ENCODE measurements at places on chromosomes 7 and 10.

DNA sequence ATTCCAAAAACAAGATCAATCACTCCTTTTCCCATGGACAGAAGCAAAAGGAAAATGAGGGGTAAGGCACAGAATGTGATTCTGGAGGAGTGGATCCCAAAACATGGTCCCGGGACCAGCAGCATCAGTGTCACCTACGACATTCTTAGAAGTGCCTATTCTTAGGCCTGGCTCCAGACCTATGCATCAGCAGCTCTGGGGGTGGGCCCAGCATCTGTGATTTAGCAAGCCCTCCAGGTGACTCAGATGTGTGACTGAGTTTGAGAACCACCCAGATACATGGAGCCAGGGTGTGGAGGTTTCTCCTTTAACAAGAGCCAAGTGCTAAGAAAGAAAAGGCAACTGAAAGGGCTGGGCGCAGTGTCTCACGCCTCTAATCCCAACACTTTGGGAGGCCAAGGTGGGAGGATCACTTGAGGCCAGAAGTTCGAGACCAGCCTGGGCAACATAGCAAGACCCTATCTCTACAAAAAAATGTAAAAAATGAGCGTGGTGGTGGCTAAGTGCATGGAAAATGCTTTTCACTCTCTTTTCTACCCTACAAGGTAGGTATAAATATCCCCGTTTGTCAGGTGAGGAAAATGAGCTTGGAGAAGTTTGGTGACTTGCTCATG, 17.1 kb upstream of the ARPC1A start:
- H3K27ac ChIP-seq, result no peak overlapping the region
- no peaks in the 10 kb centered on the region for H3K4me1 ChIP-seq
- H3K27me3 ChIP-seq, result no peaks in the 10 kb centered on the region
- H3K36me3 ChIP-seq, result no peaks in the 10 kb centered on the region
- no peak overlapping the region for H3K4me3 ChIP-seq

DNA sequence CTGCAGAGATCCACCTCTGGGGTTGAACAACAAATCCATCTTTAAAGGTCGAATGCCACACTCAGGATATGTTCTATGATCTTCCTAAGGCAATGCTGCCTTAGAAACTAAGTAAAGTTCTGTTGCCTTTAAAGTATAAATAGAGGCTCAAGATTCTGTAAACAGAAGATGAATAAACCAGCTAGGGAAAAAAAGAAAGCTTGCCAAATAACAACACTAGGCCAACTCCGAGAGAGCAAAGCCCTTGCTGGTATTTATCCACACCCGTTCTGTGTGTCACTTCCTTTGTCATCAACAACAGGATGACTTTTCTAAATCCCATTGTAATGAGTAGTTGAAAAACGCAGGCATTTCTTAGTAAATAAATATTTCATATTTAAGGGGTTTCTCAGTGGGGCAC, 330.0 kb upstream of the GLI3 start:
- no peaks in the 10 kb centered on the region for H3K27me3 ChIP-seq
- DNase-seq, result no peak
- no peak overlapping the region for H3K27ac ChIP-seq
- H3K36me3 ChIP-seq, result no peaks in the 10 kb centered on the region

DNA sequence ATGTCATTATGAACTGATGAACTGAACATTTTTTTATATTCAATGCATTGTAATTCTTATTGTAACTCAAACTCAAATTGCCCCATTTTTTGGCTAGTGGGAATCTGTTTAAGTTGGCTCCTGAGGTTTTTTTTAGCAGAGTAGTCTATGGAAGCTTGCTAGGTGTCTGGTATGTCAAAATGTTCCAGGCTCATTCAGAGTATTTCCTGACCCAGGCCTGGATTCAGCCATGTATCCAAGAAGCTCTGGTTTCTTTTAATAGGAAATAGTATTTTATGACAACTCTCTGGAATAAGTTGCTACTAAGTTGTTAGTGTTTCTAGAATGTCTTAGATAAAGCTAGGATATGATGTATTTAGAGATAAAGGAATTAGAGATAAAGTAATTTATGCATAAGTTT, 288.0 kb downstream of the ARL4A start:
- H3K27ac ChIP-seq, result no peak overlapping the region
- H3K4me3 ChIP-seq, result no peak overlapping the region
- H3K36me3 ChIP-seq, result no peaks in the 10 kb centered on the region
- no peaks in the 10 kb centered on the region for H3K4me1 ChIP-seq

GRCh38 chr7:37109016-37109683, 339.5 kb downstream of the ELMO1 start:
- DNase-seq, result no peak
- no peaks in the 10 kb centered on the region for H3K4me1 ChIP-seq
- H3K27me3 ChIP-seq, result no peaks in the 10 kb centered on the region
- no peaks in the 10 kb centered on the region for H3K36me3 ChIP-seq

- H3K27ac ChIP-seq, result peak overlapping the region; percentile 71
- no peaks in the 10 kb centered on the region for H3K36me3 ChIP-seq
- peaks cover 10% of the 10 kb centered on the region for H3K4me1 ChIP-seq
- H3K4me3 ChIP-seq, result no peak overlapping the region
- DNase-seq, result peak; percentile 75
Measured at GRCh38 chr7:95608359-95609173, 12.2 kb upstream of the PDK4 start.

DNA sequence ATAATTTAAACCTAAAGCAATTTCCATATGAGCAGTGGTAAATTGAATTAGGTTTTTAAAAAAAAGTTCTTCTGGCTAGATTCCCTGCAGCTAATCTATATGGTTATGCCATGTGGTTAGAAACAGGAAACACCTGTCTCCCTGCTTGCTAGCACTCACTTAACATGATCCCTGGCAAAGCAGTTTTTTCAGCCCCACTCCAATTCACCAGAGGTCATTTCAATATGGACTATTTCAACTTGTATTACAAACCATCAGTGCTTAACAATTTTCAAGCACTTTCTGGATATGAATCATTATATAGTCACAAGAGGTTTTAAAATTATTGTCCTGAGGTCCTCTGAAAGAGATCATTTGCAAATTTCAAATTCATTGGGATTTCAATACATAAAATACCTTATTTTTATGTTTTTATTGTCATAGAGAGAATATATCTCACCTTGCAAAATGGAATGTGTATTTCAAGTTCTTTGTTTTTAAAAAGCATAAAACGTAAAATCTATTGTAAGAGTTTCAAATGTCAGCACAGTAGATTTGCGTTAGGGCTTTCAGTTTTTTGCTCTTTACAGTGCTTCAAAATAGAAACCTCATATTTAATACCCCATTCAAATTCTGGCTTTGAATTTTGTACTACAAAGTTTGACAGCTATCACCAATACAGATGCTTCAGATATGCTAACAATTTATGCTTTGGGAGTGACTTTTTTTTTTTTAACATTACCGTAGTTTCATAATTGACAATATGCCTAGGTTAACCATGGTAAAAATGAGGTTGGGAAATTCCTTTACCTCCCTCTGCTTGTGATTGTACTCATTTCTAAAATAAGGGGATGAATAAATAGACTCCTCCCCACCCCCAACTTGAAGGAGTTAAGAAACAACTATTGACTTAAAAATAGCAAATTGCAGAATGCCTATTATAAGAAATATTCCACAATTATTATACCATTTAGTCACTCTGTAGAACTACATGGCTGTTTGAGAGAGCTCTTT, 117.5 kb upstream of the HGF start:
- no peak for DNase-seq
- no peaks in the 10 kb centered on the region for H3K36me3 ChIP-seq
- no peaks in the 10 kb centered on the region for H3K27me3 ChIP-seq
- no peak overlapping the region for H3K4me3 ChIP-seq
- no peaks in the 10 kb centered on the region for H3K4me1 ChIP-seq

- no peak overlapping the region for H3K27ac ChIP-seq
- no peak overlapping the region for H3K4me3 ChIP-seq
- H3K36me3 ChIP-seq, result no peaks in the 10 kb centered on the region
Measured at GRCh38 chr10:130171196-130171595, 35.0 kb downstream of the GLRX3 start.

GRCh38 chr7:73717025-73717807, 2.3 kb downstream of the STX1A start:
- no peak overlapping the region for H3K27ac ChIP-seq
- no peaks in the 10 kb centered on the region for H3K36me3 ChIP-seq
- H3K4me1 ChIP-seq, result peaks cover 3% of the 10 kb centered on the region
- no peaks in the 10 kb centered on the region for H3K27me3 ChIP-seq
- H3K4me3 ChIP-seq, result no peak overlapping the region

GRCh38 chr10:62866451-62866850, 50.3 kb upstream of the EGR2 start:
- H3K27ac ChIP-seq, result no peak overlapping the region
- no peak for DNase-seq
- no peaks in the 10 kb centered on the region for H3K4me1 ChIP-seq
- H3K4me3 ChIP-seq, result no peak overlapping the region

DNA sequence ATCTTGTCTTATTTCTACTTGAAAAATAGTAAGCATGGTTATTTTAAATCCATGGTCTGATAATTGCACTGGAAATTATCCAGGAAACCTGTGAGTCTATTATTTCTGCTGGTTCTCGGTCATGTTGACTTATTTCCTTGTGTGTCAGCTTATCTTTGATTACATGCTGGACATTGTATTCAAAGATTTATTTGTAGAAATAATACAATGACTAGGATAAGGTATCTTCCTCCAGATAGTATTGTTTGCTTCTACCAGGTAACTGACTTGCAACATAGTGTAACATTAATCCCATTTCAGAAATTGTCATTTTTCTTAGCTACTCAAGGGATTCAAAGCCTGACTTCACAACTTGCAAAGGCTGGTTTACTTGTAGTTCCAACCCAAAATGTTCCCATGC, 33.4 kb downstream of the PLXNA4 start:
- H3K4me1 ChIP-seq, result no peaks in the 10 kb centered on the region
- H3K27ac ChIP-seq, result no peak overlapping the region
- no peaks in the 10 kb centered on the region for H3K36me3 ChIP-seq

DNA sequence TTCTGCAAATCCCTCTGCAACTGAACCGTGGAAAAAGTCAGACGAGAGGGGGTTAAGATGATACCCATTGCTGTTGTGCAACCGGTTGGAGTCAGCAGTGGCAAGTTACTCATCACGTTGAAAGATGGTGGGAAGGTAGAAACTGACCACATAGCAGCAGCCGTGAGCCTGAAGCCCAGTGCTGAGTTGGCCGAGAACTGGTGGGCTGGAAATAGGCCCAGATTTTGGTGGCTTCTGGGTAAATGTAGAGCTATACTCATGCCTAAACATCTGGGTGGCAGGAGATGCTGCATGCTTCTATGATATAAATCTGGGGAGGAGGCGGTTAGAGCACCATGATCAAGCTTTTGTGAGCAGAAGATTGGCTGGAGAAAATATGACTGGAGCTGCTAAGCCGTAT, 78.6 kb downstream of the ARL5B start:
- H3K4me1 ChIP-seq, result no peaks in the 10 kb centered on the region
- no peaks in the 10 kb centered on the region for H3K36me3 ChIP-seq
- no peak for DNase-seq
- no peak overlapping the region for H3K27ac ChIP-seq

DNA sequence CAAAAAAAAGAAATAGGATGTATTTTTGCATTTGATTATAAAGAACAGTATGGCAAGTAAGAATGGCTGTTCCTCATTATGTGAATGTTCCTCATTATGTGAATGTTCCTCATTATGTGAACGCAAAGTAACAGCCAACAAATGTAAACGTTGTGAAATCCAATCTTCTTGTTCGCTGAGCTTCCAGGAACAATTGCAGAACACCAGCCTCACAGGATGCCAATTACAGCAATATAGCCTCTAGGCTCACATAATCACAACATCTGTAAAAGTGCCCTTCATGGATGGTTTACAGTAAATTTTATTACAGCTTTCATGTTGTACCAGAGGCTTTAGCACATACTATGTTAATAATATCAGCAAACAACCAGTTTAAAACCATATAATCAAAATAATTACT, 71.6 kb downstream of the THSD7A start:
- no peak overlapping the region for H3K27ac ChIP-seq
- no peaks in the 10 kb centered on the region for H3K36me3 ChIP-seq
- H3K4me1 ChIP-seq, result no peaks in the 10 kb centered on the region
- no peak overlapping the region for H3K4me3 ChIP-seq
- DNase-seq, result peak; percentile 32
- no peaks in the 10 kb centered on the region for H3K27me3 ChIP-seq

GRCh38 chr10:104816501-104816900, 175.4 kb downstream of the SORCS3 start:
- H3K27ac ChIP-seq, result no peak overlapping the region
- DNase-seq, result no peak
- no peaks in the 10 kb centered on the region for H3K27me3 ChIP-seq
- no peaks in the 10 kb centered on the region for H3K4me1 ChIP-seq
- H3K4me3 ChIP-seq, result no peak overlapping the region

GRCh38 chr7:68730194-68730593, 868.1 kb upstream of the AUTS2 start:
- no peaks in the 10 kb centered on the region for H3K36me3 ChIP-seq
- H3K4me1 ChIP-seq, result peaks cover 3% of the 10 kb centered on the region
- H3K27me3 ChIP-seq, result no peaks in the 10 kb centered on the region
- no peak overlapping the region for H3K27ac ChIP-seq
- H3K4me3 ChIP-seq, result no peak overlapping the region
- DNase-seq, result no peak

DNA sequence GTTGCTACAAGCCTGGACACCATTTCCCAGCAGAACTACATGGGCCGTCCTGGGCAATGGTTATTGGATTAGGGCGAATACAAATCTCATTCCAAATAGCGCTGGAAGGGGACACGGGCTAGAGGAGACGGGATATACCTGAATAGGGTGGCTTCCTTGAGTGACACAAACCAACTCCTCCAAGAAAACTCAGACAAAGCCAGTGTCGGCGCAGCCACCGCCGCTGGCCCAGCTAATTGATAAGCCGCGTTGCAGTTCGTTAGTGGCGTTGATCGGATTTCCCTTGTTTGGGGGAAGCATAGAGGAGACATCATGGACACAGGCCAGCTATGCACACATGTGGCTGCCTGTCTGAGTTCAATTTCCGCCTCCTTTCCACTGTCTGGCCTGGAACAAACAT, 55.7 kb downstream of the EBF3 start:
- H3K36me3 ChIP-seq, result no peaks in the 10 kb centered on the region
- H3K4me1 ChIP-seq, result no peaks in the 10 kb centered on the region
- H3K27ac ChIP-seq, result no peak overlapping the region
- no peak for DNase-seq

GRCh38 chr7:135224027-135224426, 9.6 kb upstream of the STRA8 start:
- no peak overlapping the region for H3K4me3 ChIP-seq
- H3K27me3 ChIP-seq, result no peaks in the 10 kb centered on the region
- no peaks in the 10 kb centered on the region for H3K36me3 ChIP-seq
- no peak for DNase-seq
- no peak overlapping the region for H3K27ac ChIP-seq
- H3K4me1 ChIP-seq, result no peaks in the 10 kb centered on the region

GRCh38 chr10:86306628-86307278, 59.8 kb downstream of the GRID1 start:
- H3K4me3 ChIP-seq, result no peak overlapping the region
- H3K36me3 ChIP-seq, result no peaks in the 10 kb centered on the region
- H3K27me3 ChIP-seq, result no peaks in the 10 kb centered on the region

DNA sequence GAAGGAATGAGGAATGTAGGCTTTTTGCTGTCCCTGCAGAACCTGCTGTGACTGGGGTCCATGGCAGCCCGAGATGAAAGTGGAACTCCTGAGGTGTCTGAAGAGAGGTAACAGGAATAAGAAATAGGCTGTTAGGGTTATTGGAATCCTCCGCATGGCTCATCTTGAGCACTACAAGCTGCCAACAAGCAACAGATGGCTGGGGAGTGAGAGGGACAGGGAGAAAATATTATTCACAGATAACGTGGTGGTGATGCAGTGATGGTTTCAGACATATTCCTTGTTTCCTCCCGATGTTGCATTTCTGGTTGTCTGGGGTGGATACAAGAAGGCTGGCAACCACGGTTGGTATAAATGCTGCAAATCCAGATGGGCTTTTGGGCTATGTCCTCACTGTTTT, 46.1 kb downstream of the AP3M1 start:
- H3K27me3 ChIP-seq, result no peaks in the 10 kb centered on the region
- no peak for DNase-seq
- H3K4me1 ChIP-seq, result no peaks in the 10 kb centered on the region
- H3K4me3 ChIP-seq, result no peak overlapping the region

Measured in prostate gland (tissue), 2 donors.